Activated naive CD8-positive, alpha-beta T cell treated with anti-CD3 and anti-CD28 coated beads, Interleukin-2, amount 50 U/mL, for 24 hours (primary cell): ENCODE measurements at places on chromosomes 11 and 22.

DNA sequence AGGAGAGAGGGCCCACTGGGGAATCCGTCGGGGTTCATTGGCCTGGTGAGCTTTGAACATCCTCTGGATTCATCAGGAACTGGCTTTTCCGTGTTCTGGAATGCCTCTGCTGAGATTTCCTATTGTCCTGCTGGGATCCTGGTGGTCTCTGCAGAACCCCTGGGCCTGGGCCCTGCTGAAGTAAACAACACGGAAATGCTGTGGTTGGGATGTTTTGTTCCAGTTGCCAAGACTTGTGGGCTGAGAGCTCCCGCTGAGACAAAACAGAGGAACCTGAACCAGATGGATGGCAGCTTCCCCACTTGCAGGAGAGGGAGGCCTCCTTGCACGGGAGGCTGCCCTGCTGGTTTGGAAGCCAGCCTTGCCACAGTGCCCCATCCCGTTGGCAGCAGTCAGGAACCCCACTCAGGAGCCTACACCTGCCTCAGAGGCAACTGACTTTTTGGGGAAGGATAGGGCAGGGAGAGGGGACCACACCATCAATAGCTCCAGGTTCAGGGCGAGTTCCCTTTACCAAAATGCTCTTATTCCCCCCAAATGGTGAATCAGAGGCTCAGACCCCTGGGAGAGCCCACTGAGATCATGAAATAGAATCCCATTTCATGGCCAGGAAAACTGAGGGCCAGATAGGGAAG is 60.7 kb downstream of the LRRC32 start:
- H3K27me3 ChIP-seq: peaks cover 7% of the 10 kb centered on the region
- peaks cover 2% of the 10 kb centered on the region for H3K4me1 ChIP-seq
- no peak overlapping the region for H3K27ac ChIP-seq
- no peaks in the 10 kb centered on the region for H3K36me3 ChIP-seq
- no peak overlapping the region for H3K4me3 ChIP-seq

DNA sequence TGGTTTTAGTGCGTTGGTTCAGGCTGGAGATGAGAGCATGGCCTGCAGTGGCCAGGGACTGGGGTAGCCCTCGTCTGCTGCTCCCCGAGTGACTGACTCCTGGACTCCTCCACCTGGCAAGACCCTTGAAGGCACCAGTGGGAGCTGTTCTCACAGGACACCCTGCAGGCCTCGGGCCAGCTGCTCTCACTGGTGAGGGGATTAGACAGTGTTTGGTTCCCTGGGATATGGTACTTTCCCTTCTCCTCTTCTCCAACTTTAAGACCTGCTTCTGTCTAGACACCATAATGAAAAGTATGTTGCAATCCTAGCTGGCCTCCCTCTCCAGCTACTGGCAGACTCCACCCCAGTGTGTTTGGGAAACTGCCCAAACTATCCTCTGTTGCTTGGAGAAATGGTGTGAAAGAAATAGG is 168.8 kb upstream of the CADM1 start:
- DNase-seq: no peak
- H3K4me3 ChIP-seq: no peak overlapping the region
- H3K27ac ChIP-seq: no peak overlapping the region
- H3K27me3 ChIP-seq: peaks cover 1% of the 10 kb centered on the region
- no peaks in the 10 kb centered on the region for H3K4me1 ChIP-seq
- H3K36me3 ChIP-seq: no peaks in the 10 kb centered on the region

GRCh38 chr22:45608763-45609180 is 62.9 kb upstream of the ATXN10 start:
- H3K27me3 ChIP-seq: peaks cover 2% of the 10 kb centered on the region
- peaks cover 14% of the 10 kb centered on the region for H3K4me1 ChIP-seq
- DNase-seq: peak; percentile 17

DNA sequence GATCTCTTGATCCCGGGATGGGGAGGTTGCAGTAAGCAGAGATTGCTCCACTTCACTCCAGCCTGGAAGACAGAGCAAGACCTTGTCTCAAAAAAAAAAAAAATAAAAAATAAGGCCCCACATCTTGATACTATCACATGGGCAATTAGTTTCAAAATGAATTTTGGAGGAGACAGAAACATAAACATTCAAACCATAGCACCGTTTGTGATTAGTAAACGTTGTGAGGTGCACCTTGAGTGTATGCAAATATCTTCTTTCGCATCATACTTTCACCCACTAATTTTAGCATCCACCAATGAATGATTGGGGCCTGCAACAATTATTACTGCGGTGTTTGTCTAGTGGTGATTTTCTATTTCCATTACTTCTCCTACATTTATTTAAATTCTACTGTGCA is 11.0 kb upstream of the SPDYC start:
- H3K27me3 ChIP-seq: no peaks in the 10 kb centered on the region
- no peak overlapping the region for H3K4me3 ChIP-seq
- no peaks in the 10 kb centered on the region for H3K4me1 ChIP-seq
- no peak overlapping the region for H3K27ac ChIP-seq
- DNase-seq: no peak

GRCh38 chr11:3609416-3610265 is 32.2 kb downstream of the ART5 start:
- H3K27ac ChIP-seq: no peak overlapping the region
- no peaks in the 10 kb centered on the region for H3K27me3 ChIP-seq
- peaks cover 13% of the 10 kb centered on the region for H3K4me1 ChIP-seq
- peak; percentile 21 for DNase-seq
